ENCODE measurements at places on chromosomes 1 and 21.

DNA sequence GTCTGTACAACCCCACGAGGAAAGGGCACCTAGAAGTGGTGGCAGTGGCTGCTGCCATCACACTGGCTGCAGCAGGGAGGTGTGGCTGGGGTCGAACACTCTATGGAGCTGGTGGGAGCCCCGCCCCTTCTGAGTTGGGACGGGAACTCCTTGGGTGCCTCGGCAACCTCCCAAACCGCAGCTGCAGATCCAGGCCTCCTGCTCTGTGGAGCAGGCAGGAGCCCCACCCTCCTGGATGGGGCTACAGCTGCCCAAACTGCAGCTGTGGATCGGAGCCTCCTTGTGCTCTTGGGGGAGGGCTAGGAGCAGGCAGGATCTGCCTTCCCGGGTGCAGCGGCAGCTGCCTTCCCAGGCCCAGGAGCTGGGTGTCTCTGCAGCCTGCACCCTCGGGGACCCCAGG is 38.9 kb upstream of the TARDBP start:
- no peak for DNase-seq

- DNase-seq = peak; percentile 29
These were observed 55.4 kb upstream of the CAMK1G start for GRCh38 chr1:209527993-209528717.

- no peak for DNase-seq
These were observed 70.1 kb downstream of the CASZ1 start for GRCh38 chr1:10726355-10726754.

DNA sequence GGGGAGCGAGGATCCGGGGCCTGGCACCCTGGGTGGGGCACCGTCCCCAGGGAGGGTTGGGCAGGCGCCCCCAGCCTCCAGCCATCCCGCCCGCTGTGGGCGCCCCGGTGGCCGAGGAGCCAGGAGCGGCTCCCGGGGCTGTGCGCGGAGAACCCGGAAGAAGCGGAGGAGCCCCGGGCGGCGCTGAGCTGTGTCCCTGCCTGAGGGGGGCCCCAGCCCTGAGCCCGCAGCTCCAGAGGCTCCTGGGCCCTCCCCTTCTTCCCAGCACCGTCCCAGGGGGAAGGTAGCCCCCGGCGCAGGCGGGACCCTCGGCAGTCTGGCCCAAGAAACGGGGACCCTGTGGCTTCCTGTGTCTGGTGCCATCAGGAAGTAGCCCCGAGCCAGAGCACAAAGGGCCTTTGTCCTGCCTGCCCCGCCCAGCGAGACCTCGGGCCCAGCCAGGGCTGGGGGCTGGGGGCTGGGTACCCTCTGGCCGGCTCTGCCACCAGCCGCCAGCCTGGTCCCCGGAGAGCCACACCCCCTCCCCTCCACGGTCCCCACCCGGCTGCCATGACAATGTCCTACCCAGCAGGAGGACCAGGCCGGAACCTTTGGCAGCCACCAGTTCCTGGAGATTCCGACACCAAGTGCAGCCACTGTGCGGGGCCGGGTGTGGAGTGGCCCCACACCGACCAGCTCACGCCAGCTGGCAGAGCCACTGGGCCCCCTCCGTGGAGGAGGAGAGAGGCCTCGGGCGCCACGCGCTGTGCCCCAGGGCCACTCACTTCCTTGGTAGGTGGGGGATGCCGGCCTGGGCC is 15.6 kb upstream of the TTLL10 start:
- DNase-seq = no peak

GRCh38 chr1:204465546-204466415 is 28.8 kb downstream of the PIK3C2B start:
- no peak for DNase-seq
